Skeletal muscle tissue (tissue), 5 donors: ENCODE measurements at places on chromosomes 5 and 9. TPM values are rescaled to one million over a fixed set of nuclear protein-coding genes. Genes with fewer than 3 reads are reported as not detected.

Gene RCL1
- total RNA-seq, result 33.9 TPM

Gene GABRG2
- total RNA-seq, result not detected

Gene PTGR1
- total RNA-seq, result 53.2 TPM

Gene SPINK7
- not detected for total RNA-seq

Gene PCDHGA9
- total RNA-seq, result 4.7 TPM

Gene BHMT2
- total RNA-seq, result 1.0 TPM

Gene GLDC
- under 0.01 TPM for total RNA-seq

Gene SH2D3C
- total RNA-seq, result 15.1 TPM

Gene SHLD3
- 3.1 TPM for total RNA-seq

Gene LMX1B
- under 0.01 TPM for total RNA-seq

Gene TAF1L
- not detected for total RNA-seq

Gene NR5A1
- not detected for total RNA-seq

Gene CERT1
- 36.5 TPM for total RNA-seq

Gene HAVCR2
- 6.3 TPM for total RNA-seq

Gene LCN12
- total RNA-seq, result not detected

Gene THBS4
- total RNA-seq, result 135 TPM

Gene STC2
- total RNA-seq, result 3.1 TPM

Gene PCDHA12
- total RNA-seq, result not detected

Gene PCDHA13
- total RNA-seq, result under 0.01 TPM

Gene CCDC171
- total RNA-seq, result 5.7 TPM

Gene SELENOP
- 179 TPM for total RNA-seq

Gene CBY3
- not detected for total RNA-seq

Gene DNM1
- total RNA-seq, result 20.4 TPM

Gene ANKRA2
- 35.0 TPM for total RNA-seq

Gene DRD1
- not detected for total RNA-seq

Gene MAN1B1
- 31.8 TPM for total RNA-seq

Gene ARPC5L
- 7.3 TPM for total RNA-seq

Gene CORO2A
- under 0.01 TPM for total RNA-seq

Gene FCHO2
- 32.4 TPM for total RNA-seq

Gene ABL1
- total RNA-seq, result 27.7 TPM

Gene EIF4E1B
- total RNA-seq, result not detected

Gene PCDHGA10
- 4.2 TPM for total RNA-seq

Gene CAMSAP1
- 31.3 TPM for total RNA-seq

Gene NTMT1
- 18.8 TPM for total RNA-seq

Gene JAKMIP2
- 0.52 TPM for total RNA-seq

Gene SLC6A7
- not detected for total RNA-seq

Gene PCDHGA6
- total RNA-seq, result 4.2 TPM

Gene PCDHGB4
- 4.7 TPM for total RNA-seq

Gene PCDHAC2
- 2.1 TPM for total RNA-seq

Gene DOCK8
- total RNA-seq, result 13.0 TPM

Gene DIPK1B
- 11.0 TPM for total RNA-seq

Gene NIM1K
- total RNA-seq, result 0.52 TPM

Gene ZSWIM6
- total RNA-seq, result 9.9 TPM

Gene FOXD4
- 0.52 TPM for total RNA-seq

Gene CCNO
- not detected for total RNA-seq

Gene PPP2R2B
- 4.7 TPM for total RNA-seq

Gene ZMYND19
- total RNA-seq, result 13.0 TPM

Gene PCDHB14
- total RNA-seq, result 4.2 TPM

Gene SLC45A2
- total RNA-seq, result 0.52 TPM
